Right ventricle myocardium inferior (tissue), 1 donor: ENCODE measurements at places on chromosomes 7 and 10.

DNA sequence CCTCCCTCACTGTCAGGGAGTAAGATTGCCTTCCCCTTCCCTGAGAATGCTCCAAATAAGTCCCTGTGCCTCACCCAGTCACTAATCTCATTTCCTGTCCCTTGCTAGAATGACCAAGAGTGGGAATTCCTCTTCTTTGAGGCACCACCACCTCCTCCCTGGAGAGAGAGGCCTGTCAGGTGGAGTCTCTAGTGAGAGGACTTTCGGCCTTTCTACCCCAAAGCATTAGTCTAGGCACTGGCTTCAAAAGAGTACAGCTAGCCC is 145.0 kb downstream of the PTPN20 start:
- no peak for DNase-seq

- no peak for DNase-seq
Measured at GRCh38 chr10:4111643-4112042, 326.6 kb upstream of the KLF6 start.

DNA sequence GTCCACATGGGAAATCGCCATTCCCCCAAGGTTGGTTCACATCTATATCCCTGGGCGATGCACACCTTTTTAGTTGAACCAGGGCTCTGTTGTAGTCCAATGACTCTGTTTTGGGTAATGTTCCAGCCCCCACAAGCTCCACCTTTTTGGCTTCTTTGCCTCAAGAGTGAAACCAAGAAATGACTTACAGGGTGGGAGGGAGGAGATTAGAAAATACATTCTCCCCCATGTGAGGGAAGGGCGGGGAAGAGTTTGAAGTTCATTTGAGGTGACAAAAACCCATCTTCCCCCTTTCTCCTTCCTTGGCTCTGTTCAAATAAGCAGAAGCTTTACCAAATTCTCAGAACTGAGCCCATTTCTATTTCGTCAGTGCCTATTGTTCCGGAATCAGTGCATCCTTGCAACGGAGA is 82.8 kb downstream of the GATA3 start:
- no peak for DNase-seq

DNA sequence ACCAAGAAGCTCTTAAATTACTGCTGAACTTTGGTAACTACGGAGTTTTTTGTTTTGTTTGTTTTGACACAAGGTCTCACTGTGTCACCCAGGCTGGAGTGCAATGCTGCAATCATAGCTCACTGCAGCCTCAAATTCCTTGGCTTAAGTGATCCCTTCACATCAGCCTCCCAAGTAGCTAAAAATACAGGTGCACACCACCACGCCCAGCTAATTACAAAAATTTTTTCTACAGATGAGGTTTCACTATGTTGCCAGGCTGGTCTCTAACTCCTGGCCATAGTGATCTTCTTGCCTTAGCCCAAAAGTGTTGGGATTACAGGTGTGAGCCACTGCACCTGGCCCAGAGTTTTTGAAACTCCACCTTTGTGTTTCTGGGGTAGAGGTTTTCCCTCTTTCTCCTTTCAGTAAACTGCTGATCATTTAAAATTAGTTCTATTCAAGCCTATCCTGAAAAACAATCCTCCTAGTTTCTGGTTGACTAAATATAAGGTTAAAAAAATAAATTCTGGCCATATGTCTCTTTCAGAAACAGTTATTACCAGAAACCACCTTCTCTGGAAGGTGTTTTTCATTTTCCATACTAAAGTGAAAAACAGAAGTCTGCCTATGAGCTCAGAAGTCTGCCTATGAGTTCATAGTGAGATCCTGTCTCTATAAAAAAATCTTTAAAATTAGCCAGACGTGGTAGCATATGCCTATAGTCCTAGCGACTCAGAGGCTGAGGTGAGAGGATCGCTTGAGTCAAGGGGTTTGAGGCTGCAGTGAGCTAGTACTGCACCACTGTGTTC is 63.9 kb downstream of the VOPP1 start:
- DNase-seq = no peak

- no peak for DNase-seq
Measured at GRCh38 chr10:75475460-75476182, 44.2 kb downstream of the LRMDA start.

GRCh38 chr10:59537501-59537900 is 172.1 kb downstream of the SLC16A9 start:
- no peak for DNase-seq

- no peak for DNase-seq
Measured at GRCh38 chr10:14377591-14378175, 47.0 kb upstream of the FRMD4A start.

DNA sequence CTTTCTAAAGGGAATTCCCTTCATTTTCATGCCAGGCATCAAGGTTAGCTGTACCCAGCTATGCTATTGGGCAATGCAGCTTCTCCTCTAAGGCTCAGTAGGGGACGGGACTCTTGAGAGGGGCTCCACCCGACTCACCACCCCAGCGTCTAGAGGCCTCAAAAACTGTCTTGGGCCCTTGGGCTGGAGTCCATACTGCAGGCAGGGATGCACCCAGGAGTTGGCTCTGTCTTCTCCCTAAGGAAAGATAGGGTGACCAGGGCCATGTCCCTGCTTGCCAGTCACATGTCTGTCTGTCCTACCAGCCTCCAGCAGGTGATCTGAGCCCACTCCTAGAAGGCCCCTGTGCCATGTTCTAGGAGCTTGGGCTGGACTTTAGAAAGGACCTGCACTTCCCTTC is 1.2 kb downstream of the OPN4 start:
- DNase-seq = no peak

DNA sequence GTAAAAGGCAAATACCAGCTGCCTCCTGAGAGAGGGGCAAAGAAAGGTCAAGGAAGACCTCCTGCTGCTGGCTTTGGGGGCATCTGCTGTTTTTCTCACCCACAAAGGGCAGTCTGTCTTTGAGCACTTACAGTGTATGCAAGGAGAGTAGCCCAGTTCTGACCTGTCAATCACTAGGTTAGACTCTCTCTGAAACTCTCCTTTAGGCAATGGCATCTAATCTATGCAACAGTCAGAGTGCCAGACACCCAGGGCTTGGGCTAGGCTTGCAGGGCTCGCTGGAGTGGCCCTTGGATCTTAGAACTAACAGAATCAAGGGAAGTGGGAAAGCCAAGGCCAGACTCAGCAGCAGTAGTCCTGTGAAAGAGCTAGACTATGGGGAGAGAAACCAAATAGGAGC is 522.9 kb downstream of the NRG3 start:
- no peak for DNase-seq

DNA sequence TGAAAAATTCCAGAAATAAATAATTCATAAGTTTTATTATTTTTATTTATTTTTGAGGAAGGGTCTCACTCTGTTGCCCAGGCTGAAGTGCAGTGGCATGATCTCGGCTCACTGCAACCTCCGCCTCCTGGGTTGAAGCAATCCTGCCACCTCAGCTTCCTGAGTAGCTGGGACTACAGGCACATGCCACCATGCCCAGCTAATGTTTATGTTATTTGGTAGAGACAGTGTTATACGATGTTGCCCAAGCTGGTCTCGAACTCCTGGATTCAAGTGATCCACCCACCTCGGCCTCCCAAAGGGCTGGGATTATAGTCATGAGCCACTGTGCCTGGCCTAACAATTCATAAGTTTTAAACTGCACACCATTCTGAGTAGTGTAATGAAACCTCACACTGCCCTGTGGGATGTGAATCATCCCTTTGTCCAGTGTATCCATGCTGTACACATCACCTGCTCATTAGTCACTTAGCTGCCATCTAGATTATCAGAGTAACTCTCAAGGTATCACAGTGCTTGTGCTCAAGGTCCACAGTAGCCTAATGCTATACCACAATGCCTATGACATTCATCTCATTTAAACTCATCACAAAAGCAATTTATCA is 17.9 kb downstream of the RTKN2 start:
- DNase-seq = no peak

GRCh38 chr7:117116211-117116610 is 162.9 kb downstream of the ST7 start:
- no peak for DNase-seq

DNA sequence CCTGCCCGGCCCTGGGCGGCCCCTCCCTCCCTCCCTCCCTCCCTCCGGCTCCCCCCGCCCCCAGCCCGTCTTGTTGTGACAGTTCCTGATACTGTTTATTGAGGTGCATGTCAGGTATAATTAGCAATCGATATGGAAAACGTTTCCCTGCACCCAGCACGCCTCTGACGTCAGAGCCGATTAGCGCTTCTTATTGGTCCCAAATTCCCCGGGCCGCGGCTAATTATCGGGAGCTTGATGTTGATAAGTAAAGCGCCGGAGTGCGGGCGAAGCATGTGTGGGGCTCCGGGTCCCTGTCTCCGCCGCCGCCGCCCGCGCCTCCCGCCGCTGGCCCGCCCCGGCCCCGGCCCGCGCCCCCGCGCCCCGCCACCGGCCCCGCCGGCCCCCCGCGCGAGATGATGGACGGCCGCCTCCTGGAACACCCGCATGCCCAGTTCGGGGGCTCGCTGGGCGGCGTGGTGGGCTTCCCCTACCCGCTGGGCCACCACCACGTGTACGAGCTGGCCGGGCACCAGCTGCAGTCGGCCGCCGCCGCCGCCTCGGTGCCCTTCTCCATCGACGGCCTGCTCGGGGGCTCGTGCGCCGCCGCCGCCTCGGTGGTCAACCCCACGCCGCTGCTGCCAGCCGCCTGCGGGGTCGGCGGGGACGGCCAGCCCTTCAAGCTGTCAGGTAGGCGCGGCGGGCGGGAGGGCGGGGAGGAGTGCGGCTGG is at the start of gene UNCX:
UNCX (plus strand) TSS at position 250 of the 710 bp plus-strand sequence; CDS start at position 396, 146 bp downstream.
- DNase-seq = no peak
